ENCODE measurements at places on chromosomes 7 and 10.
A peak's percentile ranks its signal among the peaks of the same experiment; 100 is the strongest.

DNA sequence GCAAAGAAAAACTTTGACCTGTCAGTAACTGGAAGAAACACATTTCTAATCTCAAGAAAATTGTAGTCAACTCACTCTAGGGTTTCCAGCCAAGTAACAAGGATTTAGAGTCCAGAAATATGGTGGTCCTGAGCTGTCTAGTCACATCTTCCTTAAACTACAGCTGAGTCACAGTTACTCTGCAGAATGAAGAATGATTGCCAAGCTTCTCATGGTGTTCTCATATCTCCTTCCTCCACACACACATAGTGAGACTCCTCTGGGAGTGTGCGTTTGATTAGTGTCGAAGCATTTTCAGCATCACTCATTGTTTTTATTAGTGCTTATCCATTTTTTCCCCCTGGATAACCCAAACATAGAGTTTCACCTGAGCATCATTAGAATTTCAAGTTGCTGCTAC is 93.1 kb upstream of the CXCL12 start:
- no peaks in the 10 kb centered on the region for H3K36me3 ChIP-seq
- DNase-seq: no peak
- no peaks in the 10 kb centered on the region for H3K4me1 ChIP-seq
- H3K27me3 ChIP-seq: no peaks in the 10 kb centered on the region

GRCh38 chr10:4174197-4174596 is 389.2 kb upstream of the KLF6 start:
- no peak overlapping the region for H3K27ac ChIP-seq
- H3K4me3 ChIP-seq: no peak overlapping the region
- DNase-seq: no peak

DNA sequence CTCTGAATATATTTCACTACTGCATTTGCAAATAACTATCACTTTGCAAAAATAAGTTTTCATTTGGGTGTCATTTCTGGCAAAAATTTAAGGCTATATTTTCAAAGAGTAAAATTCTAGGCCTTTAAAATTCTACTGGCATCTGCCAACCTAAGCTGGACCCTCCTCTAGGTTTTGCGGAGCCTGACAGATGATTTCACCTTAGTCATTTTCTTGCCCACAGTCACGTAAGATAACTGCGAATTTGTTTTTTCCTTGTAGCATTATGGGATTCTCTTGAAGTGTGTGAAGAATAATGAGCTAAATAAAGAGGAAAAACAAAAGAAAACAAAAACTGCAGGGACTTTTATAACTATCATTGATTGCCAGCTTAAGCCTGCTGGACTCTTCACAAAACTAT is 7.8 kb downstream of the MEOX2 start:
- no peaks in the 10 kb centered on the region for H3K4me1 ChIP-seq
- no peak for DNase-seq
- no peaks in the 10 kb centered on the region for H3K36me3 ChIP-seq

DNA sequence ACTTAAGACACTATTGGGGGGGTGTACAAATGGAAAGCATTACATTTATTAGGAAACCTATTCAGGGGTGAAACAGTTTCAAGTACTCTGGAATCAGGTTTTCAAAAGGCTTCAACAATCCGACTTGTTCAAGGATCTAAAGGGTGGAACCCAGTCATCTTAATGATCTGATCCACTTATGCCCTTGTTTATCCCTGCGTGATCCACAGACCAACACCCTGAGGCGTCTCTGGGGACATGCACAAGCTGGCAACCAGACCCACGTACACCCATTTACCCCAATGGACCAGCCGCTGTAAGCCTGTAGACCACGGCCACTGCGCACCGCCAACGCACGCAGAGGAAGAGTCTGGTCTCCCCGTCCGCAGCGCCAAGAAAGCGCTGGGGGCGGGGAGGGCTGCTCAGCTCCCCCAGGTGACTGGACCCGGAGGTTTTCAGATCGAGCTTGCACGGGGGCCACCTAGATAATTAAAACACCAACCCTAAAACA is 13.4 kb downstream of the HNRNPF start:
- peaks cover 82% of the 10 kb centered on the region for H3K4me1 ChIP-seq
- DNase-seq: peak; percentile 52
- no peaks in the 10 kb centered on the region for H3K27me3 ChIP-seq
- H3K36me3 ChIP-seq: peaks cover 86% of the 10 kb centered on the region
- peak overlapping the region; percentile 96 for H3K4me3 ChIP-seq

DNA sequence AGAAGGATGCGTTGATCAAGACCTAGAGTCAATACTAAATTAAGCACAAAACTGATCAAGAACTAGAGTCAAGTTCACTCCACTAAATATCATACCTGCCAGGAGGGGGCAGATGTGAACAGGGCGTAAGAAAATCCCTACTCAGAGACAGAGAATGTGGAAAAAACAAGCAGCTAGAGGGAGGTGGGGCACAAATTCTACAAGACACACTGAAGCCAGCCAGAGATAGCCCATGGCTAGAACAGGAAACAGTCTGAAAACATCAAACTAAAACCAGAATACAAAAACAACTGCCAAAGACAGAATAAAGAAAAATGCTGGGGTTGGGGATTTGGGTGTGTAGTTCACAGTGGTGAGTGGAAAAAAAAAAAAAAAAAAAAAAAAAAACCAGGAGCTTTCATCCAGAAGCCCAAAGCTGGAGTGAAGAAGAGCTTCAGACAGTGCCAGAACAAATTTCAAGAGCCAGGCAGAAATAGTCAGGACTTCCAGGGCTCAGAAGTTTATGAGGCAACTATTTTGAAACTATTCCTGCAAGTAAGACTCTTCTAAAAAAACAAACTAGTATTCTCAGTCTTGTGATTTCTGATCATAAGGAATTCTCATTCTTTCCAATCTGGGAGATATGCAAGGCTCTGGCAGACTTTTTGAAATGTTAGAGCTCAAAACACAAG is 118.3 kb downstream of the CCDC71L start:
- no peak overlapping the region for H3K27ac ChIP-seq
- no peak overlapping the region for H3K4me3 ChIP-seq
- no peaks in the 10 kb centered on the region for H3K36me3 ChIP-seq
- DNase-seq: peak; percentile 51
- no peaks in the 10 kb centered on the region for H3K27me3 ChIP-seq

- H3K36me3 ChIP-seq: no peaks in the 10 kb centered on the region
- H3K27ac ChIP-seq: no peak overlapping the region
- no peak for DNase-seq
- H3K27me3 ChIP-seq: peaks cover 2% of the 10 kb centered on the region
Measured at GRCh38 chr10:132375116-132375794, 21.7 kb upstream of the PWWP2B start.

- H3K36me3 ChIP-seq: no peaks in the 10 kb centered on the region
- H3K4me3 ChIP-seq: no peak overlapping the region
- DNase-seq: no peak
- peaks cover 3% of the 10 kb centered on the region for H3K27me3 ChIP-seq
- no peak overlapping the region for H3K27ac ChIP-seq
Measured at GRCh38 chr10:84727398-84727797, 399.0 kb downstream of the CCSER2 start.

DNA sequence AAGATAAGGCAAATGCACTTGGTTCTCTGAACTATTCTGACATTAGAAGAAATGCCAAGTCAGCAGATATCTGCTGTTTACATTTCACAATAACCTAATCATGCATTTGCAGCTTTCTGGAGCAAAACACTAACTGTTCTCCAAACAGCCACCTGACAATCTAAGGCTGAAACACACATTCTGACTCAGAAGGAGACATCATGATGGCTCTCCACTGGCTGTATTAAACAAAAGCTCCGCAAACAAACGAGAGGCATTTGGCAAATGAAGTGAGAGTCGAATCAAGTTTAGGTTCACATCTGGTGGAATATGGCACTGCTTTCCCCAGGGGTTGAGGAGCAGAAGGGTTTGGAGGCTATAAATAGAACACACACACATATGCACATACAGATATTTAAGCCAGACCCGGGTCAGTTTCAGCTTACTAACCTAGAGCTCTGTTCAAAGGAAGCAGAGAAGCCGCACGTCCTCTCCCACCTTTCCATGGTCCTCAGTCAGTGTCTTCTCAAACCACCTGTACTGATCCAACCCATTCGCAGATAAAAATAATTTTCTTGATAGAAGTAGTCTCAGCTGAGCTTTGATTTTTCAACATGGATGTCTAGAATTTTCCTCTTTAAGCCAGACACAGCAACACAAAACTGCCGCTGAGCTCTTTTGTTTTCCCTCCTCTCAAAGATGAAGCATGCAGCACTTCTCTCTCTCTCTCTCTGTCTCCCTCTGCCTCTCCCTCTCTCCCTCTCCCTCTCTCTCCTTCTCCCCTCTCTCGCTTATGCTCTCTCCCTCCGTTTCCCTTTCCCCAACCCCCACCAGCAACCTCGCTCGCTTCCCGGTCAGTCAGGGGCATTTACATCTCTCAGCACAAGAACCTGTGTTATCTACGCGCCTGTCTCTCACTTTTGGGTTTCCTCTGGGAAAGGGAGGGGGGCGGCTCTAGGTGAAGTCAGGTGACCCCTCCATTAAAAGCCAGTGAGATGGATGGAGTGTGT is 682.8 kb downstream of the MAGI2 start:
- no peak overlapping the region for H3K27ac ChIP-seq
- no peak overlapping the region for H3K4me3 ChIP-seq
- no peak for DNase-seq

GRCh38 chr7:55019691-55020465 is 1.1 kb downstream of the EGFR start:
- no peak overlapping the region for H3K27ac ChIP-seq
- H3K4me1 ChIP-seq: no peaks in the 10 kb centered on the region
- no peaks in the 10 kb centered on the region for H3K36me3 ChIP-seq
- DNase-seq: no peak
- no peak overlapping the region for H3K4me3 ChIP-seq

DNA sequence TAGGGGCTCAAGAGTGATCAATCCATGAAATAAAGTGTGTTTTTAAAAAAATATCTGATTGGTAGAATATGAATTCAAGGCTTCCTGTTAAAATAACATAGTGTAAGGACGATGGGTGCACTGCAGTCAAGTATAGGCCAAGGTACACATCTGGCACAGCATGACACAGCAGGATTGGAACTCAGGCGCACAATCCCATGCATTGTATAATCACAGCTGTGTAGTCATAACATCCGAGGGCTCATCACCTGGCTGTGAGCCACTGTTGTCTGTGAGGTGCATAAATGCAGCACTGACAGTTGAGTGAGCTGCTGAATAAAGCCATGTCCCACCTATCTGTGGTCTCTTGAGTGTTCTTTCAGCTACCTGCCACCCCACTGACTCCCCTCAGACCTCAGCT is 142.3 kb upstream of the HPS1 start:
- peaks cover 2% of the 10 kb centered on the region for H3K27me3 ChIP-seq
- no peak overlapping the region for H3K27ac ChIP-seq
- no peak for DNase-seq
- H3K4me3 ChIP-seq: no peak overlapping the region

- no peak overlapping the region for H3K4me3 ChIP-seq
- H3K27me3 ChIP-seq: peaks cover 6% of the 10 kb centered on the region
- no peak overlapping the region for H3K27ac ChIP-seq
- DNase-seq: no peak
- H3K36me3 ChIP-seq: no peaks in the 10 kb centered on the region
- no peaks in the 10 kb centered on the region for H3K4me1 ChIP-seq
Measured at GRCh38 chr10:71244431-71245419, 32.4 kb downstream of the UNC5B start.

DNA sequence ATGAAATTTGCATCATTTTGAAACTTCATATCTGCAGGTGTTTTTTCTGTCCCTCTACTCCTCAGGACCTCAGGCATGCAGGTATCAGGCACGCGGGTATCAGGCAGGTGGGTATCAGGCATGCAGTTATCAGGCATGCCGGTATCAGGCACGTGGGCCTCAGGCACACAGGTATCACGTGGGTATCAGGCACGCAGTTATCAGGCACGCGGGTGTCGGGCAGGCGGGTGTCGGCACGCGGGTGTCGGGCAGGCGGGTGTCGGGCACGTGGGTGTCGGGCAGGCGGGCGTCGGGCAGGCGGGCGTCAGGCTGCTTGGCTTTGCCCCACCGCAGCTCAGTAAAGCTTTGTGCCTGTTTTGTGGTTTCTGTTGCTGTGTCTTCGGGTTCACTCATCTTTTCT is 8.7 kb downstream of the SPRN start:
- H3K27ac ChIP-seq: no peak overlapping the region
- no peak for DNase-seq
- H3K4me3 ChIP-seq: no peak overlapping the region
- H3K27me3 ChIP-seq: no peaks in the 10 kb centered on the region

DNA sequence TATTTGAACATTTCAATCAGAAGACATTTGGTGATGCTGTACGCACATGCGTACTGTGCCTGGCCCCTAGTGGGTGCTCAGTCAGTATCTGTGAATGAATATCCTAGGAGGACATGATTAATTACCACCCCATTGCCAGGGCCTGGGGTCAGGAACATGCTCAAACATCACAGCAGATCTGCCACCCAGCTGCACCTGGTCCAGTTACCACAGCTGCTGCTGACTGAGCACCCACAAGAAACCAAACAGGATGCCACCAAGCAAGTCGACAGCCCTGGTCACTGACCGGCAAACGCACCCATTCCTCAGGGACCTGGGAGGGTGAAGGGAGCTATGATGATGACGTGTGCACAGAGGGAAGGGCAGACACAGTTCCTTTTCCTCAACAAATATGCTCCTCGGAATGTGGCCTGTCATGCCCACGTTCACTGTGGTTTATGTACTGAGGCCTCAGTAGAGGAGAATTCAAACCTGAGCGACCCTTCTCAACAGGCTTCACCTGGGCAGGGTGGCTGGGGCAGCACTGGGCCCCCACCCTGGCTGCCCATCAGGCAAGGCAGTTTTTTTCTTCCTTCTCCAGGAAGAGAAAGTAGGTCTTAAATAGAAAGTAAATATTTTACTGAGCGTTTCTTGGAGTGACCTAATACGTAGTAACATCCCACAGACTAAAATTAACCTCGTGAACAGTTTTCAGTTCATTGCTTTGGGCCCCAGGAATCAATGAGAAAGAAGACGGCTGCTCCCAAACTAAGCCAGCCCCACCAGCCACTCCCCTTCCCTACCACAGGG is 13.4 kb downstream of the CTBP2 start:
- no peak for DNase-seq
- no peak overlapping the region for H3K4me3 ChIP-seq
- peaks cover 15% of the 10 kb centered on the region for H3K4me1 ChIP-seq
- no peak overlapping the region for H3K27ac ChIP-seq
- H3K36me3 ChIP-seq: no peaks in the 10 kb centered on the region
- H3K27me3 ChIP-seq: peaks cover 55% of the 10 kb centered on the region

- no peak overlapping the region for H3K4me3 ChIP-seq
- no peaks in the 10 kb centered on the region for H3K4me1 ChIP-seq
- H3K36me3 ChIP-seq: no peaks in the 10 kb centered on the region
- no peak for DNase-seq
Measured at GRCh38 chr7:133750287-133750686, 376.9 kb upstream of the LRGUK start.

- H3K27me3 ChIP-seq: peaks cover 2% of the 10 kb centered on the region
- no peak overlapping the region for H3K4me3 ChIP-seq
- no peaks in the 10 kb centered on the region for H3K4me1 ChIP-seq
- no peak for DNase-seq
- H3K27ac ChIP-seq: no peak overlapping the region
Measured at GRCh38 chr10:26112532-26112931, 104.0 kb upstream of the GAD2 start.

GRCh38 chr7:30671793-30672465 is 10.3 kb downstream of the CRHR2 start:
- no peak overlapping the region for H3K27ac ChIP-seq
- no peak overlapping the region for H3K4me3 ChIP-seq
- no peaks in the 10 kb centered on the region for H3K4me1 ChIP-seq

GRCh38 chr7:50659329-50659965 is 94.2 kb upstream of the DDC start:
- no peak for DNase-seq
- no peak overlapping the region for H3K27ac ChIP-seq
- H3K36me3 ChIP-seq: no peaks in the 10 kb centered on the region
- no peak overlapping the region for H3K4me3 ChIP-seq
- H3K4me1 ChIP-seq: peaks cover 46% of the 10 kb centered on the region
- H3K27me3 ChIP-seq: no peaks in the 10 kb centered on the region
